Activated CD4-positive, alpha-beta T cell treated with anti-CD3 and anti-CD28 coated beads for 4 hours (primary cell): ENCODE measurements at places on chromosomes 5 and 9.

DNA sequence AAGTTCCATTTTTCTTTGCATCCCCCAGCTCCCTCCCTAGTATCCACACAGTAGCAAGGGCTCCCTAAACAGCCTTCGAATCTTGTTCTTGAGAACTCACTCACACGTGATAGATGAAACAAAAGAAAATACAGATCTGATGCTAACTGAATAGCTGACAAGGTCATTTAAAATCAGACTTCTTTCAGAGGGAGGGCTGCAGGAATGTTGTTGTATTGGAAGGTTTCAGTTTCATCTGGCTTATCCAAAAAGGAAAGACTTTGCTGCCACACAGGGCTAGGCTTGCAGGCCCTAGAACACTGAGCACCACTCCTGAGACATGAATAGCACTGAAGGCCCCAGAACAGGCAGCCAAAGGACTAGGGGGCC is 3.2 kb downstream of the CD180 start:
- DNase-seq = no peak

- no peak for DNase-seq
Observed at GRCh38 chr5:134556994-134557393, 31.5 kb downstream of the JADE2 start.

DNA sequence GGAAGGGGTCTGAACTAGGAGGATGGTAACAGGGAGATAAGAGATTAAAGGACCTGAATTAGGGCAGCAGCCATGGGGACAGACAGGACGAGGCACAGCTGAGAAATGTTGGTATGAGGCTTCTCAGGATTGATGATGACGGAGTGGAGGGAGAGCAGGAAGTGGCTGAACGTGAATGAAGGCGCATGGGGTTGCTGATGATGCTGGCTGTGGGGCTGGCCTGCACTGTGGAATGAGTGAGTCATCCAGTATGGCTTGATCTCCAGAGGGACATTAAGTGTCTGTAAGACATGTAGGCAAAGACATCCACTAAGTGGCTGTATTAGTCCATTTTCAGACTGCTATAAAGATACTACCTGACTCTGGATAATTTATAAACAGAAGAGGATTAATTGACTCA is 256.4 kb downstream of the ICE1 start:
- DNase-seq = no peak

GRCh38 chr9:82354279-82354659 is 365.7 kb downstream of the SPATA31D1 start:
- DNase-seq = no peak

GRCh38 chr5:91607675-91608074 is 224.6 kb upstream of the ARRDC3 start:
- no peak for DNase-seq

- DNase-seq = no peak
Observed at GRCh38 chr5:16934677-16935153, 1.4 kb downstream of the MYO10 start.

DNA sequence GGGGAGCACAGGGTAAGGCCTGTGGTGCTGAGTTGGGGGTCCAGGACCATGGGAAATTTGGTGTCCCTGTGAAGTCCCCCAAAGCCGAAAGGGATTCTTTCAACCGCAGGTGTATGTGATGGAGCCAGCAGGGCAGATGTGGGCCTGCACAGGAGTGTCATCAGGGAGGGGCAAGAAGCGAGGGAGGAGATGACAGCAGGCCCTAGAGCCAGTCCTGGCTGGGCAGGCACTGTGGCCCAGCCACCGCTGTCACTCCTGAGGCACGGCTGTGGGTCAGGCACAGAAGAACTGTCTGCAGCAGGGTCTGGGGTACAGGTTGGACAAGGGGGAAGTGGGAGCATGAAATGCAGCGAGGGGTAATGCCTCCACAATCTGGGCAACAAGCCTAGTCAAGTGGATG is 4.8 kb downstream of the HK3 start:
- no peak for DNase-seq

DNA sequence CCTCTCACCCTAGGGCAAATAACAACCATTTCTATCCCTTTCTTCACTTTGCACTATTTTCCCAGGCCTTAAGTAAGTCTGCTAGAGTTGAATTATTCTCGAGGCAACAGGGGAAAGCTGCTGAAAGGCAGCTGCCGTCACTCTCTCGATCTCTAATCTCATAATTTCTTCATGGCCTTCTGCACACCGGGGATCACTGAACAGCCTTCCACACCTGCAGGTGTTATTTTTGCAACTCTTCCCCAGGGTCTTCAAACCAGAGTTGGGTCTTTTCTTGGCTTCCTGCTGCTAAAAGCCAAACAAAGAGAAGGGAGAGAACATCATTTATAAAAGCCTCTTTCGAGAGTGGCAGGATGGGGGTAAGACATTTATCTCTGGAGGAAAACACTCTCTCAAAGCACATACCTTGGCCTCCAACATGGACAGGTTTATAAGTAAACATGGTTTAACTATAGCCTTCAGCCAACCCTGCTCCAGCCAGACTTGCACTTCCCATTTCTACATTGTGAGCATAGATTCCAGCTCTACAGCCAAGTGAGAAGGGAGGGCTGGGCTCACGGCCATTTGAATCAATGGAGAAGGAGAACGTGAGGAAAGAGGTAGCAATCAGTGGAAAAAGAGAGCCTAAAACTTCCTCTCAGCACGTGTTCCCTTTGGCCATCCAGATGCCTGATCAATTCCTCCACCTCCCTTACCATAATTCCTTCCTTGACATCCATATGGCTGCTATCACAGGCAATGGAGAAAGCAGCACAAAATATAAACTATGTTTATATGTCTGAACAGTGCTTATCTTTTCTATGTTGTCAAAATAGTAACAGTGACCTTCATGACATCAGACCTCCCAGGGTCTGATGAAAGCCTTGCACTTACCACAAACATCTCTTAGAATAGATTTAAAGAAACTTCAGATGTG is 464.9 kb downstream of the TLE1 start:
- DNase-seq = no peak

DNA sequence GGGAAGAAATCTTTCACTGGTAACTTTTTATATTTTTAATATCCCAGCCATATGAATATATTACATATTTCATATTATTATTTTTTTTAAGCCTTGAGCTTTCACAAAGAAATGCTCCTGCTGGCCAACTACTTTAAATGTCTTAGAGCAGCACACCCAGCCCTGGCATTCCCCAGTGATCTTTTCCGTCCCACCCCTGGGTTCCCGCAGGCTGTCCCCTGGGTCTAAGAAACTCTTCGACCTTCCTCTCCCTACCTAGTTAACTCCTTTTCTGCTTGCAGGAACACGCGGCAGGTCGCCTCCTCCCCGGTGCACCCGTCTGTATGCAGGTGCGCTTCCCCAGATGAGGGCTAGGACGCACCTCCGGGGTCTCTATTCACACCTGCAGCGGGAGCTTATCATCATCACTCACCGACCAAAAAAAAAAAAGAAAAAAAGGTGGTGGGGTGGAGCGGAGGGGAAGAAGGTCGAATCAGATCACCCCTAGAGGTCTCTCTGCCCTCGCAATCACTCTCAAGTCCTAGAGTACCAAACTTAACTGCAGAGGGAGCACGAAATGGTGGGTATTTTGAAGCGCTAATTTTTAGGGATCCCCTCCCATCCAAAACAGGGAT is 696 bp downstream of the ZFP62 start:
- DNase-seq = peak; percentile 54

DNA sequence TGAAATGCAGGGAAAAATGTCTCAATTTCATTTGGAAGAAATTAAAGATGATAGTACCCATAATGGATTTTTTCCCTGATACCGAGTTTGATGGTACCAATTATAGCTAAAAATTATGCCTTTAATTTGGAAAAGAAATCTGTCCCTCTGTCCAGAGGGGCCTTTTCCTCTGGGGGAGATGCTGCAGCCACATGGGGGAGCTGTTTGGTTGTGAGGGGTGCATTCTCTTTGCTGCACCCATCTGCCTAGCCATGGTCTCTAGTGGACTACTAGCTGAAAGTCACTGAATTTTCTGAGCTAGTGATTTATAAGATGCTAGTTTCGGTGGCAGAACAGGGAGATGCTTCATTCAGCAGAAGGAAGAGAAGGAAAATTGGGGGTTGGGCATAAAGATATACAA is 9.6 kb downstream of the SEC61B start:
- DNase-seq = peak; percentile 7

DNA sequence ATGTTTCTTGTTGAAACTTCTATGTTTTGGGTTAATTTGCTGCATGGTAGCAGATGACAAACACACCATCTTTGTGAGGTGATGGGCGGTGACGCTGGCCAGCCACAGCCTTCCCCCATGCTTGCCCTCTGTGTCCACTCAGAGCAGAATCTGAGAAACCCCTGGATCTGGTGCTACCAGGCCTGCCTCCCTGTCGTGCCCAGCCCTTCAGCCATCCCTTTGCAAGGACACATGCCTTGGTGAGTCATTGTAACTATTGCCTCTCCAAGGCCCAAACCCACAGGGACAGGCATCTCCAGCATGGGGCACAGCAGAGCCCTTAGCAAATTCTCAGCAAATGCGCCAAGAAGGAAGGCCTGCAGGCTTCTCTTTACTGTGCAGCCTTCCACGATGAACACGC is 48.1 kb upstream of the FCN1 start:
- DNase-seq = no peak

DNA sequence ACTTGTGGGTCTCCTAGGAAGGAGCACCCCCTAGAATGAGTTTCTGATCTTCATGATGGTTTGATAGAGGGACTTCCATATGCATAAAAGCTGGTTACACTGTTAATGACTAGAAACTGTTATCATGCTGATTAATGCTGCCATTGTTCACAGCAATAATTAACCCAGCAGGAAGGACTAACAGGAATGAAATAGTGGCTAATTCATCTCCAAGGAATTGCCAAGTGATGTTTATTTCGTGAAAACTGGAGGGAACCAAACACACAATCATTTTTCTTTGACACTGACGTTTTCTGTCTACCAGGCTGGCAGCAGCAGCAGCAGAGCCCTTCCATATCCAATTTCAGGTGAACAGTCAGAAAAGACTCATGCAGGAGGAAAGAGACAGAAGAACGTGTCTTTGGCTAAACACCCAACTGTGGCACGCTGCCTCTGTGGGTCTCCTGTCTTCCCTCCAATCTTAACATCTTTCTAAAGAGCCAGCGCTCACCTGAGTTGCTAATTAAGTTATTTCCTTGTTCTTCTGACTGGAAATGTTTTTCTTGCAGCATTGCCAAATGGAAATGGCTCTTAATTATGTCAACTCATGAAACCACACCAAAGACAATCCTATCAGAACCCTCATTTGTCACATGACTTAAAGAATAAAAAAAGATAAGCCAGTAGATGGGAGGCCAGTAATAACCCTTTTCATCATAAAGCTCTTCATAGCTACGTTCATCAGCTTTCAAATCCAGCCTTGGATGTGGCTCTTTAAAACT is 181.5 kb downstream of the SLIT3 start:
- no peak for DNase-seq

DNA sequence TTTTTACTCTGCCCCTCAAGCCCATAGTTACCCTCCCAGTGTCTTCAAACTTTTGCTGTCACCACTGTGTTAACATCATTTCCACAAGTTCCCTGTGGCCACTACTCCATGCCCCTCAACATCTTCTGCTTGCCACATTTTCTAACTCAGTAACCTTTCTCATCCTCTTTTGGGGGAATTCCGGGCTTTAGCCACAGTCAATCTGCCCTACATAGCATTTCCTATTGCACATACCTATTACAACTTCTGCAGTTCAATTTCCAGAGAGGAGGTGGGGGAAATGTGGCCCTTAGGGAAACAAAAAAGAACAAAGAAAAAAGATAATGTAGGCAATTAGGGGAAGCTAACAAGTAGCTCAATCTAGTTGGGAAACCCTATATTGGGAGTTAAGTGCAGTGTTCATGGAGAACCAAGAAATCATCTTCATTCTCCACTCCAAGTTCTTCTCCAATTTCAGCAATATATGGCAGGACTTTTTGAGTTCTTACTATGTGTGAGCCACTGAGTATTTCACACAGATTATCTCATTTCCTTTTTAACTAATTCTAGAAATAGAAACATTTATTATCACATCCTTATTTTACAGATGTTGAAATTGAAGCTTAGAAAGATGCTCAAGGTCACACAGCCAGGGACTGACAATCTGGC is 40.2 kb upstream of the LPAR1 start:
- no peak for DNase-seq

DNA sequence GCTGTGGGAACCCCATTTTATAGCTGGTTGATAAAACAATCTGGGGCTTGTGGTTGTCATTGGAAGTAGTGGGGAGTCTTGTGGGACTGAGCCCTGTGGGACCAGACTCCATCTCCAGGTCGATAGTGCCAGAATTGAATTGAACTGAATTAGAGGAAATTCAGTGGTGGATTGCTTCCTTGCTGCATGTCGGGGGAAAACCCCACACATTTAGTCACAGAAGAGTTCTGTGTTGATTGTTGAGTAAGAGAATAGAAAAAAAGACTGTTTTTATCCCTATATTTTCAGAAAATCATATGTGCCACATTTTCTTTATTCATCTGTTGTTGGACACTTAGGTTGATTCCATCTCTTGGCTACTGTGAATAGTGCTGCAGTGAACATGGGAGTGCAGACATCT is 209.7 kb downstream of the ARHGEF28 start:
- no peak for DNase-seq

DNA sequence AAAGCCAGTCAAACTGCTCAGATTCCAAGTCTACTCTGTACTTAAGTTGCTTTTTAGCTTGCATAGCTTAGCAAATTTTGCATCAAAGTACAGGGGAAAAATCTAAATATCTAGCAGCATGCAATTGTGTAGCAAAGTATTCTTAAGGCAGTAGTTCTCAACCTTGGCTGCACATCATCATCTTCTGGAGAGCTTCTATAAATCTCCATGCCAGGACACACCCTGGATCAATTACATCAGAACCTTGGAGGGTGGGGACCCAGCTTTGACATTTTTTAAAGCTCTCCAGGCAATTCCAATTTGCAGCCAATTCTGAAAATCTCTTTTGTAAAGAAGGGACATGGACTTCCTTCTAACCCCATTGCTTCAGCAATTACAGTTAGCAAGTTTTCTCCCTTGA is 187.5 kb downstream of the SNCAIP start:
- no peak for DNase-seq

GRCh38 chr5:141506381-141507155 is 17.7 kb downstream of the PCDHGC5 start:
- DNase-seq = no peak

- no peak for DNase-seq
Observed at GRCh38 chr5:158056130-158056825, 197.3 kb upstream of the CLINT1 start.

- no peak for DNase-seq
Observed at GRCh38 chr9:86097510-86098224, 1.7 kb downstream of the GOLM1 start.

GRCh38 chr5:56620903-56621677 is 194.3 kb upstream of the MAP3K1 start:
- DNase-seq = no peak

- DNase-seq = no peak
Observed at GRCh38 chr5:132267166-132267739, 9.8 kb downstream of the PDLIM4 start.

DNA sequence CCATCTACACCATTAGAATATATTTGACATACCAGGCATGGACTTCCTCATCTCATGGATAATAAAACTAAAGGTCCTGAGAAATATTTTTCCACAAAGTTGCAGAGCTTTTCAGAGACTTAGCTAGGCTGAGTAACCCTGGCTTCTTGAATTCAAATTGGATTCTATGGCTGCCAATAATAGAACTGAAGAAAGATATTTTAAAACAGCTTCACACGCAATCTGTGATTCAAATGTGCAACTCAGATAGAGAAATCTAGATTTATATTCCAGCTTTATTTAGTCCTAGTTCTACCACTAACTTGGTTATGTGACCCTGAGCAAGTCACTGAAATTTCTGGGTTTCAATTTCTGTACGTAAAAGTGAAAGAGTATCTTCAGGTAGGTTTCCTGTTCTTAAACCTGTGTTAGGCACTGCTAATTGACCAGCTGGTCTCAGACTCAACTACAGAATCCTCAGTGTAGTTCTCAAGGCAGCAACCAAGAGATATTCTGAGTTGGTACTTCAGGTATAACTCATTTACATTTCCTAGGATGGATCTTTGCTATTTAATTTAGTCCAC is 235.3 kb downstream of the GABRB2 start:
- DNase-seq = no peak
